ENCODE measurements at places on chromosomes 2 and 18.

- peak overlapping the region; percentile 66 for H3K4me3 ChIP-seq
- no peaks in the 10 kb centered on the region for H3K36me3 ChIP-seq
- DNase-seq: peak; percentile 30
- peak overlapping the region; percentile 73 for H3K27ac ChIP-seq
- peaks cover 10% of the 10 kb centered on the region for H3K27me3 ChIP-seq
These were observed 807 bp downstream of the GAREM1 start for GRCh38 chr18:32469691-32470459.

DNA sequence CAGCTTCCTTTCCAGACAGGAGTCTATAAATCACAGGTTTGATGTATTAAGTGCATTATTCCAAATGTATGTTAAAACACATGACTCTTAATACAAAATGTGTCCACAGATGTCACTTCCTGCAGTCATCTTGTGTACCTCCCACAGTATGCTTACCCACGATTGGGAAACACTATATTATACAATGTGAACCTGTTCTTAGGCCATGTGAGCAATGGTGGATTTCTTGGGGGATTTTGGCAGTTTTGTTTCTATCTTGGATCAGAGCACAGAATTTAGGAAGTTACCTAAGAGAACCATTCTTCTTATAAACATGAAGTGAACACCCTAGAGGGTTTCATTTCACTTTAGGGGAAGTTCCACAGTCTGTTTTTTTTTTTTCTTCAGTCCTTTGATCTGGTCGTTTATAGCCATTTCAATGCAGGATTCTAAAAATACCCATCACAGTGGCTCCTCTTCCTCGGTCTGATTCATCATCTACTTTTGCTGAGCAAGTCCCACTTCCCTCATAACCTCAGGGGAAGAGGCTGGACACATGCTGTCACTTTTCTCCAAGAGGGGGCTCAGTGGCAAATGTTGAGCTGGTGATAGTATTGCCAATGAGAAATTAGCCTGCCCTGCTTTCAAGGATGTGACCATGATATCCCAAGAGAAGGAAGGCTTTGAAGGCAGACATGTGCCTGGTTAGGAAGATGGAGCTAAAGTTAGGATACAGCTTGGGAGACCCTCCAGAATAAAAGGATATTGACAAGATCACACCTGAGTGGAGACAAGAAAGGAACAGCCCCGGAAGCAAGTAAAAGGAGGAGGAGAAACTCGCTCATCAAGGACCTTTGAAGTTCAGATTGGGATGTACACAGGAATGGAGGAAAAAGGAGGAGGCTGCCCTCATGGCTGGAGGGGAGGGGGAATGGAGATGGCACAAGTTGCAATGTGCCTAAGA lies 22.6 kb downstream of the PLEK start:
- H3K27ac ChIP-seq: no peak overlapping the region
- no peaks in the 10 kb centered on the region for H3K27me3 ChIP-seq
- peaks cover 18% of the 10 kb centered on the region for H3K4me1 ChIP-seq
- no peak overlapping the region for H3K4me3 ChIP-seq
- no peak for DNase-seq

- H3K27ac ChIP-seq: no peak overlapping the region
- H3K4me3 ChIP-seq: no peak overlapping the region
- H3K36me3 ChIP-seq: no peaks in the 10 kb centered on the region
- H3K4me1 ChIP-seq: peaks cover 4% of the 10 kb centered on the region
- no peaks in the 10 kb centered on the region for H3K27me3 ChIP-seq
- DNase-seq: no peak
These were observed 71.3 kb upstream of the TCF7L1 start for GRCh38 chr2:85061896-85062295.

DNA sequence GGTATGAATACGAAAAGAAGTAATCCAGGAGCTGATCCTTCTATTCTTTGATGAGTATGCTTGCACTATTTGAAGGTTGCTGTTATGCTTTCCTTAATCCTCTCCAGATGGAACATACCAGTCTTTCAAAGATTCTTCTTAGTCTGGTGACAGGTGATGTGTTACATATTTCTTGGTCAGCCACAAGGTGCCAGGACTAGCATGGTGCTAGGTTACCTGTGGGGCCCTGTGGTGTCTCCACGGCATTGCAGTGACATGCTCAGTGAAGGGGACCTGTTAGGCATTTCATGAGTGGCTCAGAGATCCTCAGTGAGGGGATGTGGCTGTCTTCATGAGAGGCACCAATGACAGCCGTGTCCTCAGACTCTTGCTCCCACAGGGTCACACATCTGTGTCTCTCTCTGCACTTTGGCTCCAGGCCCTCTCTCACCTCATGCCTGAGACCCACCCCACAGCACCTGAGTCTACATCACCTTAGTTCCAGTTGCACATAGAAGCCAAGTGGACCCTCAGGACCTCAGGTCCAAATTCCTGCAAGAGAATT lies 13.1 kb upstream of the RAB31 start:
- H3K4me3 ChIP-seq: no peak overlapping the region
- no peaks in the 10 kb centered on the region for H3K27me3 ChIP-seq
- H3K36me3 ChIP-seq: no peaks in the 10 kb centered on the region
- DNase-seq: no peak
- H3K4me1 ChIP-seq: no peaks in the 10 kb centered on the region

- DNase-seq: no peak
- peaks cover 7% of the 10 kb centered on the region for H3K4me1 ChIP-seq
- no peaks in the 10 kb centered on the region for H3K36me3 ChIP-seq
- no peak overlapping the region for H3K27ac ChIP-seq
These were observed 268.1 kb downstream of the NDUFA10 start for GRCh38 chr2:239756790-239757760.

DNA sequence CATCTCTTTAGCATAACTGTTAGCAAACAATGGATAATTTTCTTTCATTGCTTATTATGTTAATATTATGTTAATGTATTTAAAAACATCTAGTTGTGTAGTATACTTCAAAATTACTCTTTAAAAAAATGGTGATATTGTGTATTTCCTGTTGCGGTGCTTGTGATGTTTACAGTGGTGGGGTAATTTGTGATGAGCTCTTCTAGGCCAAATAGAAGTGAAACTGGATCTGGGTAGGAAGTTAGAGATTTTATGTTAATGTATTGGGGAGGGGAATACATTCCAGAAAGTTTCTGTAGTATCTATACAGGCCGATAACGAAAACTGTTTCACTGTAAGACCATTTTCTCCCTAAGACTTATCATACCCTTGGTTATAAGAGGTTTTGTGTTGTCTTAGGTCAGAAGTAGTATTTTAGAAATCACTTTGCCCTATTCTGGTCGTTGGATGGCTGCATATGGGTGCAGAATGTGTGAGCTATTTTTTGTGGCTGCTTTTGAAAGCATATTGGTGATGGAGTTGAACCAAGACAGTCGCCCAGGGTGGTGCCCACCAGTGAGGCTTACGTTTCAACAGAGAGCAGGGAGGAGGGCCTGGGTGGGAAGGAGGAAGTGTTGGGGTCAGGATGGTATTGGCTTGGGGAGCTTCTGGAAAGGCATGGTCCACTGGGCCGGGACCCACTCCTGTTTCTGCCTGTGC lies 5.8 kb downstream of the TSHZ1 start:
- H3K27ac ChIP-seq: peak overlapping the region; percentile 38
- H3K36me3 ChIP-seq: peaks cover 5% of the 10 kb centered on the region
- H3K4me1 ChIP-seq: peaks cover 92% of the 10 kb centered on the region
- no peak for DNase-seq
- H3K27me3 ChIP-seq: no peaks in the 10 kb centered on the region
- H3K4me3 ChIP-seq: no peak overlapping the region

Data from heart right ventricle (tissue), 16 donors.